ENCODE measurements at places on chromosomes 16 and 17.

GRCh38 chr16:50153596-50154419 is 702 bp downstream of the TENT4B start:
- peak; percentile 26 for DNase-seq

DNA sequence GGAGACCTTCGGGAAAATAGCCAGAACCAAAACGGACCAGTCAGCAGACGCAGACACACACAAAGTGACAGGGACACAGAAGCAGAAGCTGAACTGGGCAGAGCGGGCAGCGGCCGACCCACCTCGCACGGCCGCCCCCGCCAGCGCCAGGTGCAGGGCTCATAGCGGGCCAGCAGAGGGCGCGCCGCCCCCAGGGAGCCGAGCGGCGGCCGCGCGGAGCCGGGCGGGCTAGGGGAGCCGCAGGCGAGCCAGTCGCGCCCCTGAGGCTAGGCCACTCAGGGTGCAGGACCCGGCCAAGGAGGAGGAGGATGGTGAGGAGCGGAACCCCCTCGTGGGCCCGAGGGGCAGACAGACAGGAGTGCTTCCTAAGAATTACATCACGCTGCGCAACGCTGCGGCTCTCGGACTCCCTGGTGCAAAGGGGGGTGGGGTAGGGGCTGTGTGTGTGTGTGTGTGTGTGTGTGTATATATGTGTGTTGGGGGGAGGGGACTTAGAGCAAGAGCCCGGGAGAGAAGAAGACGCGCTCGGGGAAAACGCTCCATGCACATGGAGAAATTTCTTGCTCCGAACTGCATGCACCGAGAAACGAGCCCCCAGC is 913 bp upstream of the NOG start:
- peak; percentile 58 for DNase-seq

- no peak for DNase-seq
These were observed 12.0 kb upstream of the IGFBP4 start for GRCh38 chr17:40431231-40431602.

DNA sequence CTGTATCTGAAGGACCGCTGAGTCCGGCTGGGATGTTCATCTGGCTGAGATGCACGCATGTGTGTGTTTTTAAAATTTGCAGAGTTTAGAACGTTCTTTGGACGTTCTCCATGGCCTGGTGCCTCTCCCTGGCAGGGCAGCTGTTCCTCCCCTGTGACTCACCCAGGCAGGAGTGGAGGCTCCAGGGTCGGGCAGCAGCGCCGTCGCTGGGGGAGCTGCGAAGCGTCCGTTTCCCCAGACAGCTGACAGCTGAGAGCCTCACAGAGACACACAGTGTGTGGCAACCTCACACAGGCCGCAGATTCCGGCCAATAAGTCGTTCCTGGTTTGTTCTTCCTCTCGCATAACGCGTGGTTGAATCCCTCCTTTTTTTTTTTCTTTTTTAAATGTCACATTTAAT is 80.6 kb downstream of the OR1D5 start:
- no peak for DNase-seq

GRCh38 chr17:17605729-17606088 is 14.2 kb upstream of the PEMT start:
- DNase-seq, result no peak

DNA sequence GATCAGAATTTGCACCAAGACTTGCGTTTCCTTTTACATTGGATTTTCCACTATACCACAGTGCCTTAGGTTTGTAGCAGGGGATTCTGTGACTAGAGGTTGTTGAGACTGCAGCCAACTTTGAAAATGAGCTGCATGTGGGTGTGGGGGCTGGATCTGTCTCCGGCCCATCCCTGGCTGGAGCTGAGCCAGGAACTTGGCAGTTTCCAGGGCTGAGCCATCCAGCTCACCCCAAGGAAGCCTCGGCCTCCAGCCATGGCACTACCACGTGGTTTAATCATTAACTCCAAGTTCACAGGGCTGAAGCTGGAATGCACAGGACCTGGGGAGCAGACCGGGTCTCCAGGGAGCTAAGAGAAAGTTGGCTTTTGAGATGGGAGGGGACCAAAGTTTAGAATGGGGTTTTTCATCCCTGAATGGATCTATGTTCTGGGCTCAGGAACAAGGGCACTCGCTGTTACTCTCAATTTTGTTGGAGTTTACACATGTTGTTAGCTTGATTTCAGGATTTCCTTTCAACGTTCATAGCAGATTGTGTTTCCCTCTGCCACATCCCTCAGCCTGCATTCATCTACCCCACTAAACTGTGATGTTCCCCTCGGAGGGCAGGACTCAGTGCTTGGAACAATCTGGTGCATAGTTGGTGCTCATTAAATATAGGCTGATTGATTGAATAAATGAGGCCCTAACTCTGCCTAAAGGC is 42.3 kb upstream of the HNF1B start:
- no peak for DNase-seq

- DNase-seq, result no peak
These were observed 181.7 kb upstream of the TBX2 start for GRCh38 chr17:61217878-61218437.
